ENCODE measurements at places on chromosomes 5 and 9.

DNA sequence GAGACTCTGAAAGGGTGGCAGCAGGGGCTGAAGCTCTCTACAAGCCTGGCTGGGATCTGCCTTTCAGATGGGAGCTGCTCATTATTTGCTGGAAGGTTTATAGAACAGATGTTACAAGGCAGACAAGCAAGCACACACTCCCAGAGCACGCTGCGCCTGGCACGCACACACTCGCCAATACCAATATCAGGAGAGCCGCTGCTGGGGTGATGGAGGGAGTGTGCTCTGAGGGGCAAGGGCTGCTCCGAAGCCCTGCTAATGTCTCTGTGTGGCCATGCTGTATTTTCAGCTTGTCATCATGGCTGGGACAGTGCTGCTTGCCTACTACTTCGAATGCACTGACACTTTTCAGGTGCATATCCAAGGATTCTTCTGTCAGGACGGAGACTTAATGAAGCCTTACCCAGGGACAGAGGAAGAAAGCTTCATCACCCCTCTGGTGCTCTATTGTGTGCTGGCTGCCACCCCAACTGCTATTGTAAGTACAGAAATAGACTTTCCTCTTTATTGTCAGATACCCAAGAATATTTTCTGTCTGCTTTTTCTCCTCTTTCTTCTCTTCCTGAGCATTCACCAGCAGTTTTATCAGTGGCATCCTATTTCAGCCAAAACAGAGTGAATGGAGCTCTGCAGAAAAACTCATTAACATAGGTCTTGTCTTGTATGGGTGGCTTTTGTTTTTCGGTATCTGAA, 115.1 kb downstream of the BAAT start:
- DNase-seq: no peak

- DNase-seq: no peak
Measured at GRCh38 chr5:1707467-1707866, 92.2 kb downstream of the MRPL36 start.

DNA sequence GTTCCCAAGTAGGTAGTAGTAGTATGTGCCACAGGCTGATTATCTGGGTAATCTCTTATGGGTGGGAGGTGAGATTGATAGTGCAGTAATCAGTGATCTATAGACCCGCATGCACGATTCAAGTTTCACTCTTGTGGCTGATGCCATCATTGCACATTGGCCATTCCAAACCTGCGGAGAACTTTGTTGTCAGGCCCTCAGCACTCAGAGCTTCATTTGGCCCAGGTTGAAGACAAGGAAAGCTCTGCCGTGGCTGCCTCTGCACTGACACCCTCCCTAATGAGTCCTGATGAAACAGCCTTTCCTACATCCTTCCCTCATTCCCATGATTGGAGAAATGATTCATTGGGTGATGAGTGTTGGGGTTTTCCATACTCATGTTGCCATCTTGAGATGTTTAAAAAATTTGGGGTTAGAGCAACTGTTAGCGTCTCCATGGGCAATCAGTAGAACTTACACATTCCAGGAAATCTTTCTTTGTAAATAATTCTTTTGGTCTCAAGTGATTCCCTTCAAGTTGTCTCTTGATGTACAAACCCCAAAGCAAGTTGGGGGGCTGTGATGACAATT, 22.9 kb downstream of the PROP1 start:
- no peak for DNase-seq

DNA sequence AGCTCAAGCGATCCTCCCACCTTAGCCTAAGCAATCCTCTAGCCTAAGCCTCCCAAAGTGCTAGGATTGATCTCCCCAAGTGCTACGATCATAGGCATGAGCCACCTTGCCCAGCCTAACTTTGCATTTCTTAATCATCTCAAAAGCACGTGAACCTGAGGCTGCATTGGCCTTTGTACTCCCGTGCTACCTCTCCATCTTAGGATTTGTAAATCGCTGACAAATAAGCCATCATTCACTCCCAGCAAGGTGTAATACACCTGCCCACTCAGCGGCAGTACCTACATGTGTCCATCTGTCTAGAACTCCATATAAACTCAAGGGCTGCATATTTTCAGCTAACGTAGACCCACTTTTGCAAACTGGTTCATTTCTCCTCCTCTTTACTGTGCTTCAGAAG, 2.8 kb downstream of the ANKH start:
- DNase-seq: no peak

DNA sequence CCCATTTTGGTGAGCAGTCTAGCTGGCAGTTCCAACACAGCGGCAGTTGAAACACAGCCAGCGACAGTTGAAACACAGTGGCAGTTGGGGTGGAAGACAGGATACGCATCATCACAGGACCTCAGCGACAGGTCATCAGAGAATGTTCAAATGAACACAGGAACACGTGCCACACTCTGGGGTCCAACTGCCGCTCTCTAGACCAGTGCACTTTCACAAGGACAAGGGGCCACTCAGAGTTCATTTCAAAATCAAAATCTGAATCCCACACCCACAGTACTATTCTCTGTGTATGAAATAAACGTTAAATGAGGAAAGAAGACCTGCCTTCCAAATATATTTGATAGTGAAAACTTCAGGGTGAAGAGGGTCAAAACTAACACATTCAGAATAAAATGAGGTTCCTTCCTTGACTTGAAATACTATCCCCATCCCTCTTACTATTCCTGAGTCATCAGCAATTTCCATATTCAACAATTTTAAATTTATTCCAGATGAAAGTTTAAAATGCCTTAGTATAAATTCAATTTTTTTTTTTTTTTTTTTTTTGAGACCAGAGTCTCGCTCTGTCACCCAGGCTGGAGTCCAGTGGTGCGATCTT, 53.0 kb upstream of the SIMC1 start:
- no peak for DNase-seq

GRCh38 chr9:3931996-3932906, 367.6 kb downstream of the GLIS3 start:
- no peak for DNase-seq

- DNase-seq: no peak
Measured at GRCh38 chr9:95936579-95937075, 61.1 kb downstream of the ERCC6L2 start.

GRCh38 chr9:97857606-97858392, 4.8 kb downstream of the FOXE1 start:
- no peak for DNase-seq

- DNase-seq: no peak
Measured at GRCh38 chr5:64788156-64788555, 19.4 kb downstream of the CWC27 start.

DNA sequence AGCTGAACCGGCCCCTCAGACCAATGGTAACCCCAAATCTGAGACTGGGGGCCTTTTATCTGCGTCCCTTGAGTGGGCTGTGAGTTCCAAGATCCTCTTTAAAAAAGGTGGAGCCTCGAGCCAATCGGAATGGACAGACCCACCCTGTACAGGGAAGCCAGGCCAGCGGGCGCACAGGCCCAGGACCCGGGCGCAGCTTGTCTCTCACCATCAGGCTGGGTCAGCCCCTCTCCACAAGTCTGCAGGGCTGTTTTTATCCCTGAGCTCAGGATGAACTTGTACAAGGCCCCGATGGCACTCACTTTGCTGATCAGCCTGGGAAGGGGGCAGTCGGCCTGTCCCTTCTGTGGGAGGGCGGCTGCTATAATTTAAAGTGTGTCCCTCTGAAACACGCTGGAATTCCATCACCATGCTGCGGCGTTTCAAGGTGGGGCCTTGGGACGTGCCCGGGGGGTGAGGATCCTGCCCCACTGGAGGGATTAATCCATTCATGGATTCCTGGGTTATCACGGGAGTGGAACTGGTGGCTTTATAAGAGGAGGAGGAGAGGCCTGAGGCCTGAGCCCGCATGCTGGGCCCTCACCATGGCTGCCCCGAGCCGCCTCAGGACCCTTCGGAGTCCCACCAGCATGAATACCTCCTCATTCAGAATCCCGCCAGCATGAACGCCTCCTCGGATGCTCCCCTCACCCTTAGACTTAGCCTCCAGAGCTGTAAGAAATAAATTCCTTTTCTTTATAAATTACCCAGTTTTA, 14.1 kb downstream of the EXD3 start:
- no peak for DNase-seq

DNA sequence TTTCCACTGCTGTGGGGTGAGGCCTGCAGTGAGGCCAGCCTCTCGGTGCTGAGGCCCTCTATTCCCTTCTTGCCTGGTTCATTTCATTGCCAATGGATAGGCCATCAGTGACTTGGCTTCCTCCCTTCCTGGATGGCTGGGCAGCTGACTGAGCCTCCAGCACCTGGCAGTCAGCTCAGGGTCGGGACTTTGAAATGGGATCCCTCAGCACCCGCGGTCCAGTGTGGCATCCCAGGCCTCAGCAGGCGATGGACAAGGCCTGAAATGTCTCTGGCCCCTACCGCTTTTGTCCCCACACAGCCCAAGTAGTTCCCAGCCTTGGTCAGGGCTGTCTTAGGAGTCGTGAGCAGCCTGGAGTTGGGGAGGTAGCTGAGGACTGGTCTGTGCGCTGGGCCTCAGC, 17.2 kb downstream of the NDST1 start:
- no peak for DNase-seq

- no peak for DNase-seq
Measured at GRCh38 chr5:142104491-142104890, 4.1 kb upstream of the NDFIP1 start.

GRCh38 chr5:67205981-67206380, 9.4 kb upstream of the CD180 start:
- no peak for DNase-seq

DNA sequence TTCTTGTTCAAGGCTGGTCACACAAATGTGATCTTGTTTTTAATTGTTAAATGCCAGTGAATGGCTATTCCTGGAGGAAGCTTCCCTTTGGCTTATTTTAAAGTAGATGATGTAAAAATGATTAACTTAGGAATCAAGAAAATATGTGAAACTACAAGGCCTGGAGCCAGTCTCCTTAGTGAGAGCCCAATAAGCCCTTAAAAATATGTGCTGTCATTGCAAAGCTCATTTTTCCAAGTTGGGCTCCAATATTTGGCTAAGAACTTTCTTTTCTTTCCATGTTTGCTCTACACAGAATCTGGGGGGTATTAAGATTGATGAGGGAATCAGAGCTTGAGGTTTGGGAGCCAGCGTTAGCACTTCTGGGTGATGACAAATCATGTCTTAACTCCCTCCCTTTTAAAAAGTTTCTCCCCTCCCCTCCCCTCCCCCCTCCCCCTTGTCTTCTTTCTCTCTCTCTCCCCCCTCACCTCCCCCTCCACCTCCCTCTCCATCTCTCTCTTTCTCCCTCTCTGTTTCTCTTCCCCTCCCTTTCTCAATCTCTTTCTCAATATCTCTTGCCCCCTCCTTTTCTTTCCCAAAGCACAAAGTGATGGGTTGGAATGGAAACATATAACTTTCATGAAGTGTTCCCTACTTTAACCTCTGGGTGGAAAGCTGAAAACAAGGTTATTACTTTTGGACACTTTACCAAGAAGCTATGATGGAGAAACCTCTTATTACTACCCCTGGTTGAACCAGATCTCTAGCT, 86.0 kb downstream of the FBXL7 start:
- no peak for DNase-seq

GRCh38 chr5:6633469-6634245, 417 bp downstream of the SRD5A1 start:
- no peak for DNase-seq

DNA sequence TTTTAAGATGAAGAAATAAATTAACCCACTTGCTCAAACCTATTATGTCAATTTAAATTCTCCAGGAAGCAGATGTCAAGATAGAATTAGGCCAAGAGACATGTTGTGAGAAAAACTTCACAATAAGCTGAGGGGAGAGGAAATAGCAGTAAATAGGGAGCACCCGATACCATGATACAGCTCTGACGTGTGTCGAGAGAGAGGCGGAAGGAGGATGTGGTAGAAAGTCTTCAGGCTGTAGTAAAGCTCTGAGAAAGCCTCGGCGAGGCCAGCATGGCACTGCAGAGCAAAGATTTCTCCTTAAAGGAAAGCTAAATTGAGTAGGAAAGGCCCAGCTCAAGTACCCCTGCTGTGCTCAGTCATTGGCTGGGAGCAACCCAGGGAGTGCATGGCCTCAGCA, 6.0 kb upstream of the PUM3 start:
- DNase-seq: no peak

- no peak for DNase-seq
Measured at GRCh38 chr9:4799775-4800174, 7.0 kb downstream of the RCL1 start.

DNA sequence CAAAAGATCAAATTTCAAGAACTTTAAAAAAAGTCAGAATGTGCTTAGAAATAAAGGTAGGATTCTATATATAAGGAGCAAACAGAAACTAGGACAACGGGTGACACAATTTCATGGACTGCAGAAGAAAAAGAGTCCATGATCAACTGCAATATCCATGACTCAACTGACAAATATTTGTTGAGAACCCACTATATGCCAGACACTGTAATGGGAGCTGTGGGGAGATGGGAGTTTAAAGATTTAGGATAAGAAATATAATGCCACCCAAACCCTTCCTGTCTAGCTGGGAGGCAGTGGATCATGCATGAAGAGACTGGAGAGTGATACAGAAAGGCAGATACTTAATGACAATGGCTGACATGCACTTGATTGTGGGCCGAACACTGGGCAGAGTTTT, 27.6 kb upstream of the CCDC112 start:
- DNase-seq: no peak

GRCh38 chr5:125169396-125169795, 423.0 kb upstream of the ZNF608 start:
- no peak for DNase-seq

DNA sequence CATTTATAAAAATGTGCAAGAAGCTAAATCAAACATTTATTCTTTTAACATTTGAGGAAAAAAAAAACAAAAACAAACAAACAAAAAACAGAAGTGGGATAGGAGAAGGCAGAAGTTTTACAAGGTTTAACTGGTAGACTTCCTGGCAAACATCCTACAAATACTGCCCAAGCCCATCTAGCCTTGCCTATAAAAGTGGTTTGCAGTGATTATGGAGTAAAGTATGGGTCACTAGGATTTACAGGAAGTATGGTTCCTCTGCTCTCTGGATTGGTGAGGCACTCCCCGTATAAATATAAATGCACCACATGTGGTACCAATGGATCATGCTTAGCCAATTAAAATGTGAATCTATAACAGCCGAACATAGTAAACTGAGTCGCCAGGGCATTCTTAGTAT, 291.9 kb downstream of the EDIL3 start:
- no peak for DNase-seq

- no peak for DNase-seq
Measured at GRCh38 chr9:35510754-35511428, 21.0 kb downstream of the RUSC2 start.

- no peak for DNase-seq
Measured at GRCh38 chr5:166624573-166624972, 1666.9 kb upstream of the WWC1 start.

DNA sequence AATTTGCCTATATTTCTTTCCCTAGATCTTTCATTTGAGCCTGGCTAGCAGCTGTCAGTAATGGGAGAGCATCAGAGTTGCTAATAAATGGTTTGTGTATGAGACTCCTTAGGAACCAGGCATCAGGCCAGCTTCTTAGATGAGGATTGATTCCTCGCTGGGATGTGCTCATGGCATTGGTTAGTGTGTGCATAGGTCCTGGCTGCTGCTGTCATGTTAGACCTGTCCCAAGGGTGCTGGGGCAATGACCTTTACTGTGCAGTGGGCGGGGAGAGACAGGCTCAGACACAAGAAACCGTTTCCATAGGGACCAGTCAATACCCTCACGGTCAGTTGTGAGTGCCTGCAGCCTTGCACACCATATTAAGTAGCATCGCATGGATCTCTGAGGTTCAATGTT, 112.3 kb upstream of the NR3C1 start:
- no peak for DNase-seq
